Cardiac atrium fibroblast (primary cell): ENCODE measurements at places on chromosomes 11 and 22. TPM values are rescaled to one million over a fixed set of nuclear protein-coding genes. Genes with fewer than 3 reads are reported as not detected.

Gene PDGFD
- 17.9 and 29.6 TPM in 2 replicates for total RNA-seq

Gene CCDC89
- 1.3 and 5.3 TPM in 2 replicates for total RNA-seq

Gene SMIM35
- not detected in 2 replicates for total RNA-seq

Gene NDUFV1
- total RNA-seq, result 199 and 234 TPM in 2 replicates

Gene DRD4
- not detected in 2 replicates for total RNA-seq
